ENCODE measurements at places on chromosomes 2 and 18.

GRCh38 chr2:241094924-241095420 is 7.1 kb downstream of the MTERF4 start:
- no peak for DNase-seq

GRCh38 chr2:102048465-102048864 is 56.7 kb downstream of the IL1R2 start:
- no peak for DNase-seq

- no peak for DNase-seq
Observed at GRCh38 chr18:76390452-76391035, 104.5 kb downstream of the ZNF516 start.

- DNase-seq = no peak
Observed at GRCh38 chr2:12597610-12598009, 119.1 kb upstream of the TRIB2 start.

Measured in activated CD8-positive, alpha-beta memory T cell treated with anti-CD3 and anti-CD28 coated beads, Interleukin-2, amount 50 U/mL, for 4 hours (primary cell).